ENCODE measurements at places on chromosomes 2 and 18.

DNA sequence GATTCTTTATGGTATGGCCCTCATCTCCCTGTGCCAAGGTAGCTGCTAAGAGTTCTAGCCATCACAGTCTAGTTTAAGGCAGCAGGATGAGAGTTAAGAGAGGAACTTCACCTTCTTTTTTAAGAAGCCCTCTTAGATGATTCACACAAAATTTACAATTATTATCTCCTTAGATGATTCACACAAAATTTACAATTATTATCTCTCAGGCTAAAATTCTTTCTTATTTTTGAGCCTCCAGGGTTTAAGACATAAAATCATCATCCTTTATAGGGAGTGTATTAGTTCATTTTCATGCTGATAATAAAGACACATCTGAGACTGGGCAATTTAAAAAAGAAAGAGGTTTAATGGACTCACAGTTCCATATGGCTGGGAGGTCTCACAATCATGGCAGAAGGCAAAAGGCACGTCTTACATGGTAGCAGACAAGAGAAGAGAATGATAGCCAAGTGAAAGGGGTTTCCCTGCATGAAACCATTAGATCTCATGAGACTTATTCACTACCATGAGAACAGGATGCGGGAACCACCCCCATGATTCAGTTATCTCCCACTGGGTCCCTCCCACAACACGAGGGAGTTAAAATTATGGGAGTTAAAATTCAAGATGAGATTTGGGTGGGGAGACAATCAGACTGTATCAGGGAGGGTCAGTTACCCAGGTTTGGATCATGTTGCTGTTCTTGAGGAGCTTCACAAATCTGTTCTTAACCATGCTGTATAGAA is 133.0 kb upstream of the MYO3B start:
- DNase-seq = no peak

GRCh38 chr18:28359176-28359575 is 182.2 kb upstream of the CDH2 start:
- no peak for DNase-seq

DNA sequence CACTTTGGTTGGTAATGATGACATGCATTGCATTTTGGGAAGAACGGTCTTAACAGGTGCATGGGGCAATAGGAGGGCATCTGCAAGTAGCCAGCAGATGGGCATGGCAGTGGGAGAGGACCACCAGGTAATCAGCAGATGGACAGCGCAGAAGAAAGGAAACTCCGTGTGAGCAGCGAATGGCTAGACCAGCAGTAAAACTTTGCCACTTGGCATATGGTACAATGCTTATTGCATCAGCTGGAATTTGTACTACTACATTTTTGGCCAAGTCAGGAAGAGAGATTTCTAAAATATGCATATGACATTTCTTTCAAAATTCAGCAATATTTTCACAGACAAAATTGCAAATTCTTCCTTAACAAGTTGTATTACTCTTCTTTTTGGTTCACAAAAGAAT is 768.5 kb downstream of the LRP1B start:
- DNase-seq = no peak

DNA sequence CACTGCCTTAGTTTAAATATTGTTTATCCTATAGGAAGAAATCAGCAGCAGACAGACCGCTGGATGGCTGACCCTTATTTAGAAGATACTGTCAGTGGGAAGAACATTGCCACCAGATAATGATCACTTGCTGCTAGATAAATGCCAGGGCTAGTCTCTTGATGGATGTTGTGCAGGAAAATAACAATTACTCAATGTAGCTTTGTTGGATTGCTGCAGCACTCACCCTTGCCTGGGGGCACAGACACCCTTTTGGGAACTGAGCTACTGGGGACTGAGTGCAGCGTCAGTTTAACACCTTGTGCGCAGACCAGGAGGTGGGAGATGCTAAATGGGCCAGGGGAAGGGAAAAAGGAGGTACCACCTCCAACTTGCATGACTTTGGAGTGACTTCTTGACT is 64.2 kb upstream of the CAPN13 start:
- DNase-seq = no peak

- DNase-seq = no peak
Measured at GRCh38 chr2:111896576-111896975, 1.8 kb upstream of the MERTK start.

DNA sequence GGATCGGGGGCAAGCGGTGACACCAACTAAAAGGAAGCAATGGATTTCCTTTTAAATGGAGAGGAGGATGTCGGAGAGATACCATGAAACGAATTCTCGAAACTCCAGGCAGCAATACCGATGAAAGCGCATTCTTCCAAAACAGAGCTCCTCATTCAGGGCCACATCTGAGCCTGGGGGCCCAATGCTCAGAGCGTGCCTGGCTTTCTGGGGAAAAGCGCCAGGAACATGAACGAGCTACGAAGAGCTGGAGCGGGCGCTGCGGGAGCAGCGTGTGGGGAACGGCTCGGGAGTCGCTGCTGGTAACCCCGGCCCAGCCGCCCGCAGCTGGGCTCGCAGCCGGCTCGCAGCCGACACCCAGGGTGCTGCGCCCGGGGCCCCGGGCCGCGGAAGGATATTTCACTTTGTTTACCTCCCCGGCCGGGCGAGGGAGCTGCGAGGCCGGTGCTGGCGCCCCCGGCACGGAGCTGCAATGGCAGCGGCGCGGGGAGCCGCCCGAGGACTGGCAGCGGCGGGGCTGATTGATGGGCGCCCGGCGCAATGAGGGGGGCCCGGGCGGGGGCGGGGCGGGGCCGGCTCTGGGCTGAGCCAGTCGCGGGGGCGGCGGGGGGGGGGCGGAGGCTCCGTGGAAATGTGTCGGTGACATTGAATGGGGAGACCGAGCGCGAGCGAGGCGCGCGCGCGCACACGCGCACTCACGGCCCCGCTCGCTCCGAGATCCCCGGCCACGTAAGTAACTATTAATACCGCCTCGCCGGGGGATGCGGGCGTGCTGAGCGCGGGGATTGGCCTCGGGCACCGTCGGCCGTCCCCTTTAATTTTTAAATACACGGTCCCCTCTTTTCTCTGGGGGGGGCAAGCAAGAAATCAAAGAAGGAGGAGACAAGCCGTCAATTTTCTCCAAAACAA is at the start of gene TRIB2:
Gene TRIB2 (plus strand): TSS at position 655 of the 909 bp plus-strand sequence. CDS start 1,372 bp downstream, outside the sequence.
- DNase-seq = peak; percentile 89

- DNase-seq = no peak
Measured at GRCh38 chr2:215504547-215504946, 68.7 kb upstream of the FN1 start.

Data from foreskin melanocyte (primary cell).